Glutamatergic neuron (in vitro differentiated cells): ENCODE measurements at places on chromosomes 1 and 21. TPM values are rescaled to one million over a fixed set of nuclear protein-coding genes. Genes with fewer than 3 reads are reported as not detected.

FCRL4 gene
- not detected for total RNA-seq

DNA sequence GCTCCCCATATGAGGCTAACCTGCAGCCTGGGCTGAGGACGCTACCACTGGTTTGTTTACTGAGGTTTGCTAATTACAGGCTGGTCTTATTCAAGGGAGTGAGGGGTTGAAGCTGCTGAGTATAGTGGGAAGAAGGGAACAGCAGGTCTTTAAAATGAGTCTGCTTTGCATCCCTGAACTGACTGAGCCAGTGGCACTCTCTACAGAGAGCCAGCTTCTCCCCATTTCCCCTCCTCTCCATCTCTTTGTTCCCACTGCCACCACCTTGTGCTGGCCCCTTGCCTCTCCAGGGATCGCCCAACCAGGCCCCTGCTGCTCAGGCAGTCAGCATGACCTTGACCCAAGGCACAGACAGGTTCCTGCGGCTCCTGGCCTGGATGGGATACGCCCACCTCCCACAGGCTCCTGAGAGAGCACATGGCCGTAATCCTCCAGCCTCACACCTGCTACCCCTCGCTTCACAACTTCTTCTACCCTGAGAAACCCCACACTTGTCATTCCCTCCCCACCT, 45.0 kb downstream of the IER5 start:
- peak; percentile 44 for DNase-seq

- DNase-seq: no peak
Measured at GRCh38 chr1:192732787-192733186, 76.1 kb upstream of the RGS2 start.

GRCh38 chr21:46295996-46296752, 10.0 kb downstream of the YBEY start:
- no peak for DNase-seq

GRCh38 chr1:109677459-109677858, 9.6 kb downstream of the GSTM2 start:
- DNase-seq: no peak

DNA sequence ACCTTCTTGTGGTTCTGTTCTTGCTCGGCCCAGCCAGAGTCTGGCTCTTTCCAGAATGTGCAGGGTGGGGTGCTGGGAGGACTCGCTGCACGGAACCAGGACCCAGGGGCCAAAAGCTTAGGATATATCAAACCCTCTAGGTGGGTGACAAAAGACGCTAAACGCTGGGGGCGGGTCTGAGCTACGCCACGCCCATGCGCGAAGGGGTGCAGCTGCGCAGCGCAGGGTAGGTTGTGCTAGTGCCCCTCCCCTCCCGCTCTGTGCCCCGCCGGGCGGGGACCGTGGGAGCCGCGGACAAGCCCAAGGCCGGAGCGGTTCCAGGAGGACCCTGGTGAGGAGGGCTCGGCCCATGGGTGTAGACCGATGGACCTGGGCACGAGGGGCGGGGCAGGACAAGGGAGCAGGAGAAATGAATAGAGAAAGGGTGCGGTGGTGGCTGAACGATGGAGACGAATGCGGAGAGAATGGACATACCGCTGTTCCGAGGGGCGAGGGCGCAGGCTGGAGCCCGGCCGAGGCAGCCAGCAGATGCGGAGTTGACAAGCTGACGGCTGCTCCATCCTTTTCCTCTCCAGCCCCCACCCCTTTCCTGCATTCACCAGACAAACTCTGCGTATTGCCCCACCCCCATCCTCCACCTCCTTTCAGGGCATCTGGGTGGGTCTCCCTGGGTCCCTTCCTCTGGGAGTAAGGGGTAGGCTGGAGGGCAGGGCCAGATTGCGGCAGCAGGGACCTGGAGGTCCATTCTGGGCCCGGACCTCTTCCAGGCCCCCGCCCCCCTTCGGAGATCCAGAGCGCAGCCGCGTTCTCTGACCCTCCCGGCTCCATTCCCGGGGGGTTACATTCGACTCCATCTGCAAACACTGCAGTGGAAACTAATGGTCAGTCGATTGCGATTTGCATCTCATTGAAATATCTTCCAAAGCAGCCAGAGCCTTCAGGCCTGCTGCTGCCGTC, at the start of gene RUSC1:
Gene RUSC1 (plus strand): TSS at position 234 of the 957 bp plus-strand sequence. CDS start 880 bp downstream, outside the sequence.
- DNase-seq: peak; percentile 96

- no peak for DNase-seq
Measured at GRCh38 chr1:47650611-47651010, 212.8 kb downstream of the FOXD2 start.

GRCh38 chr1:206829875-206830274, 35.5 kb upstream of the IL20 start:
- DNase-seq: no peak

GRCh38 chr1:112044745-112045144, 55.3 kb upstream of the KCND3 start:
- no peak for DNase-seq

DNA sequence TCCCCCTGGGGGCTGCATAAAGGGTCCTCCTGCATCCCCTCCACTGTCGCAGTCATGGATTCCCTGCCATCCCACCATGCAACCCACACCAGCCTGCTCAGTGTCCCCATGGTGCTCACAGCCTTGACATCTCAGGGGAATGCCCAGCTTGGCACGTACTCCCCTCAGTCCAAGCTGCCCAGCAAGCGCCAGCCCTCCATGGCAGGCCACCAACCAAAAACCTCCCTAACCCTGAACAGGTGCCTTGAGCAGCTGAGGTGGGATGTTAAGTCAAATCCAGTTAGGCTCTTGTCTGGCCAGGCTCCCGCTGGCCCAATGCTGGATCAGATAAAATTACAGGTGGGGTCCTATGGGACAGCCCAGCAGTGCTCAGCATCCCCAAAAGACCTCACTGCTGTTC, 341 bp downstream of the VTCN1 start:
- DNase-seq: no peak
